Daoy (cell line): ENCODE measurements at places on chromosomes 7 and 10.

DNA sequence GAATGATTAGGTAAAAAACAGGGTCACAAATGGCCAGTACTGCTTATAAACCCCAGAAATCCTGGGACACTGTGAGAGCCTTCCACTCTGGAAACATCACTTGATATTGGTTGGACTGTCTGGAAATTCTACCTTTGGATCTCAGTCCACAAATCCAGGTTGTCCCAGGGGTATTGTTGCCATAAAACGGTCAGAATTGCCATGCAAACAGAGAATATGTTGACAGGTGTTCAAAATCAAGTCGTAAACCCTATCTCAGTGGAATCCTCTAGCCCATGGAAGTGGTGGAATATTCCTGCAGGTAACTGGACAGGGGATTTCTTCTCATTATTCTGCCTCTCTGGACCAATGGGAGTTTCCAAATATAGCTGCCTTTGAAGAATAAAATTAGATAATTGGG lies 31.2 kb upstream of the KCTD7 start:
- DNase-seq, result no peak

GRCh38 chr10:127907411-127908105 lies 655 bp downstream of the PTPRE start:
- DNase-seq, result peak; percentile 44

DNA sequence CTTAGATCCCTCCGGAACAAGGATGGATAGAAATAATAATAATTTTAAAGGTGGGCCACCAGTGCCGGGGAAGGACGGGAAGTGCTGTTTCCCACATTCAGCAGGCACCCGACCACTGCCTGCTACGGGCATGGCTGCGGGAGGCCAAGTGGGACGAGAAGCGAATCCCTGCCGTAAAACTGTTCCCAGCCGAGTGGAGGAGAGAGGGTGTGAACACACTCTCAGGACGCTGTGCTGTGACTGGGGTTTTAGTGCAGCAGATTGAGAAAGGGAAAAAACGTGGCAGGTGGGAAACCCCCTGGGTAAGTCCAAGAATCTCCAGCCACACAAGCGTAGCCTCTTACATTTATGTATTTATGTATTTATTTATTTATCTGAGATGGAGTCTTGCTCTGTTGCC lies 158.8 kb downstream of the DNAJB6 start:
- DNase-seq, result no peak

- DNase-seq, result no peak
Observed at GRCh38 chr10:123878666-123879303, 12.8 kb downstream of the CPXM2 start.

GRCh38 chr10:13823709-13824405 lies 237.1 kb downstream of the PRPF18 start:
- no peak for DNase-seq

GRCh38 chr7:47473499-47474210 lies 108.3 kb downstream of the TNS3 start:
- peak; percentile 53 for DNase-seq

DNA sequence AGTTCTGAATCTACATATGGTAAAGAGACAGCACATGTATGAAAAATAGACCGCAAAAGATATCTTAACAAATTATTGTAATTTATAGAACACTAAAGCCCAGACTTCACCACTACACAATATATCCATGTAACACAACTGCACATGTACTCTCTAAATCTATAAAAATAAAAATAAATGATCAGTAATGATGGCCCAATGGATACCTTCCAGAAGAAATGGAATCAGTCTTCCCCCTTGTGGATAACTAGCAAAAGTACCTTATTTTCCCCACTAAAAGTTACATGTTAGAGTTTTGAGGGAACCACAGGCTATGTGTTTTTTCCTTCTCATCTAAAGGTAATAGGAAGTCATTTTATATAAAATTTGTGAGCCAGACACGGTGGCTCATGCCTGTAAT lies 25.7 kb downstream of the C7orf25 start:
- DNase-seq, result no peak

- peak; percentile 6 for DNase-seq
Observed at GRCh38 chr7:90736968-90737939, 141.1 kb downstream of the CDK14 start.

- no peak for DNase-seq
Observed at GRCh38 chr7:151141311-151141854, 26.1 kb downstream of the GBX1 start.

DNA sequence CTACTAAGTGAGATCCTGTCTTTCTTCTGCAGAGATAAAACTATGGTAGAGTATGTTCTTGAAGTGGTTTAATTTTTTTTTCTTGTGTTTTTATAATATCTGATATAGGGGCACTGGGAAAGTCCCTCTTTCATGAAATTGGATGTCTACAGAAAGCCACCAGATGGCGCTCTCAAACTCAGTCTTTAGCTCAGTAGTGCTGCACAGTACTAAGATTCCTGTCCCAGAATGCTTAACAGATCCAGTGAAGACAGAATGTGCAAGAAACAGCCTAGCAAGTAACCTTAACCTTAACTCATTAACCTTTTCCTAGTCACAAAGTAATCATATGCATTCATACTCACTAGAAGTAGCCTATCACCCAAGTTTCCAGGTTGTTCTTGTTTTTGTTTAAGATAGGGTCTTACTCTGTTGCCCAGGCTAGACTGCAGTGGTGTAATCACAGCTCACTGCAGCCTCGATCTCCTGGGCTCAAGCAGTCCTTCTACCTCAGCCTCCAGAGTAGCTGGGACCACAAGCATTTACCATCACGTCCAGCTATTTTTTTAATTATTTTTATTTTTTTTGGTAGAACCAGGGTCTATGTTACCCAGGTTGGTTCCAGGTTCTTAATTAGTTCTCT lies 56.7 kb downstream of the IDE start:
- DNase-seq, result peak; percentile 48

DNA sequence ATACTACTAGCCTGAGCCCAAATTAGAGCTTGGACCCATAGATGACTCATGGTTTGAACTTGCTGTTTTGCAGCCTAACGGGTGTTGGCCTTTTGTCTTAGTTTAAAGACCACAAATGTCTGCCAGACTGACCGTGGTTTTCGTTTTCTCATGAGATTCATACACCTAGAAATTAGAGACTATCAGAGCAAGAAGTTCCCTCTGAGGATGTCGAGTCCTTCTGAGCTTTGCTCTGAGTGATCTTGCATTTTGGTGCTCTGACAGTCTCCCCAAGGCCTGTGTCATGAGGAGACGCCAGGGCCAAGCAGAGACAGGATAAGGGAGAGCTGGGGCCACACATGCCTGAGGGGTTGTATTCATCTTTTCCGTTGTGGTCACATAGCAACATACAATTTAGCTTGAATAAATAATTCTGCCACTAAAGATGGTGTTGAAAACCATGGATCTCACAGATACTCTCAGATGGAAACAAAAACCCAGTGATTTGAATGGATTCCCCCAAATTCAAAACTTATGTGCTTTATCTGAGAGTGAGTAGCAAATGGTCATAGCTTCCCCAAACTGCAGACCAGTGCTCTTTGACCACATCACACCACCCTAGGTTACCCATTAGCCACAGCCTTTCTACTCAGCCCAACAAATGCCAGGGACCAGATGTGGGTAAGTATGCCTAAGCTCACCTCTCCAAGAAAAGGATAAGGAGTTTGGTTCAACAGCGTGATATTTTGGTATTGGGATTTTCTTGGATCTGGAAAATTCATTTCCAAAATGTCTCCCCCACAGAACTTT lies 762.0 kb upstream of the IGFBP3 start:
- DNase-seq, result peak; percentile 96

DNA sequence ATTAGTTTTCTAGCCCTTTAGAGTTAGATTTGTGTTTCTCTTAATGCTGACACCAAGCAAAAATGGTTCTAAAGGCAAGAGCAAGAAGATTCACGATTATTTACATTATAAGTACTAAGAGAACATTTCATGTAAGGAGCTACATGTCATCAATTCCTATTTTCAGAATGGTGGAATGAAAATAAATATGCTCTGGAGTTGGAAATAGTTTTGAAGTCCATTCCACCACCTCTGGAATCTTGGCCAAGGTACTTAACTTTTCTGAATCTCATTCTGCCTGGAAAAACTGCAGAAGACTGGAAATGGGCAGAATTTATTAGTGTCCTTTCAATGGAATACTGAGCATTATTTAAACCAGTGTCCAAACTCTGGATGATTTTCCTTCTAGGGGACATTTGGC lies 125.1 kb upstream of the RAB11FIP2 start:
- DNase-seq, result no peak

GRCh38 chr10:133140417-133141143 lies 19.4 kb upstream of the KNDC1 start:
- no peak for DNase-seq

GRCh38 chr10:102783568-102783967 lies 39.8 kb downstream of the WBP1L start:
- no peak for DNase-seq

- DNase-seq, result no peak
Observed at GRCh38 chr10:122855745-122856144, 10.1 kb upstream of the CUZD1 start.

DNA sequence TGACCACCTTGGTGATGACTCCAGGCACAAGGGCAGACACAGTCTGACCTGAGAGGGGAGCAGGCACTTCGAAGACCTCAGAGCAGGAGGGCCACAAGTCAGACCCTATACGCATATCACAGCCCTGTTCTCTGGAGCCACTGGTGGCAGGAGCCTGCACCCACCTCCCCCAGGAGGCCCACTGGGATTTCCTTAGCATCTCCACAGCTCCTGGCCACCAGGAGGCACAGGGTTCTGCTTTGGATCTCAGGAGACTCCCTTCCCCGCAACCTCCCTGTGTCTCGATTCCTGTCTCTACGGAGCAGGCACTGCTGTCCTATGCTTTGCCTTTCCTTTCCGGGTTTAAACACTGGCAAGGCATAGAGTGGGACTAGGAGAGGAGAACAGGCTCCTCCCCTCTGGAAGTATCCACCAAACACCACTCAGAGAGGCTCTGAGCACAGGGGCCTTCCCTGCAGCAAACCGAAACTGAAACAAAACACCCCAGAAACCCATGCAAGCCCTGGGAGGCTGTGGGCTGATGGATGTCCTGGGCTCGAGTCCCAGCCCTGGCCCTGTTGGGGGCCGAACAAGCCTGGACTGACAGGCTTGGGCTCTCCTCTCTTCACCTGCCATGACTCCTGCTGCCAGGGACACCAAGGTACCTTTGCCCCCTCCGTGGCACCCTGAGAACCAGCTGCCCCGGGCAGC lies 166.3 kb downstream of the NEURL1 start:
- DNase-seq, result peak; percentile 90

DNA sequence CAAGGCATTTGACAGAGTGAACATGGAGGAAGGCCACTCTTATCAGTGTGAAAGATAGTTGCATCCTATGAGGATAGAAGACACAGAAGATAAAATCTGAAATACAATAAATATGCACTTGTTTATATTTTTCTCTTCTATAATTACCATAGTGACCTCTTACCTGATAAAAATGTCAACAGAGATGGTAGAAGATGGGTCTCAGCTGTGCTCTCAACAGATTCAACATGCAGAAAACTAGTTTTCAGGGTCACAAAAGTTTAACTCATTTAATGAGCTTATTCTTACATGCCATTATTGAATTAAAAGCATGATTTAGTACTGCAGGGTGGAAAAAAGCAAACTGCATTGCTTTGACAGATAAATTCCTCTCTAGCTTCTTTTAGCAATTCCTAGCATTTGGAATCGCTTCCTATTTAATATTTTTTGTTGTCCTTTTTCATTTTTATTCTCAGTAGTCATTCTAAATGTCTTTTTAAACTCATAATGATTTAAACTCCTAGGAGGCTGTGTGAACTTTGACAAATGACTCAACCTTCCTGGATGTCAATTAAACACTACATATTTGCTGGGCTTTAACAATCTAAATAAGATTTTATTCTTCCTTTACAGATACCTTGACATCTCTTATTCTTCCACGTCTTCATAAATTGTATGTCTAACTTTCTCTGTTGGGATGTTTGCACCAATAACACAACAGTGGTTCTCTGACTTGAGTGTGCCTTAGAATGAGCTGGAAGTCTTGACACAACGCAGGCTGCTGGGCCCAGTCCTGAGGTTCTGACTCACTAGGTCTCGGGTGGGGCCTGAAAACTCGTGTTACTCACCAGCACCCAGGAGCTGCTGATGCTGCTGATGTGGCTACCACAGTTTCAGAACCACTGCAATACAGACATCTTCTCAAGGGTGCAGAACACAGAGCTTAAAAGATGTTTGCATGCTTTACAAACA lies 565.5 kb upstream of the IGFBP3 start:
- DNase-seq, result peak; percentile 90

DNA sequence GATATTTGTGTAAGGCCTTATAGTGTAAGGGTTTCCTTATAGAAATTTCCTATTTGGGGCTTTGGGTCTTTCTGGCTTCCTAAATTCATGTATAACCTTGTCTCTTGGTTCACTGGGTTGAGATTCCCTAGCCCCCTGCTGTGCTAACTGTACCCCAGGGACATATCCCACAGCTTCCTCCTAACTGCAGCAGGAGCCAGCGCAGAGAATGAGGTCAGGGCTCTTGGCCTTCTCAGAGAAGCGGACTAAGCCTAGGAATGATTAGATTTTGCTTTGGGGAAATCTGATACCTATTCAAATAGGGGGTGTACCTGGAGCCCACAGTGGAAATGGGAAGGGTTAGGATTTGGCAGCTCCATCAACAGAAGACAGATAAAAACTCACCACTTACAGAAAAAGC lies 138.1 kb upstream of the EFCAB10 start:
- DNase-seq, result peak; percentile 23

- DNase-seq, result no peak
Observed at GRCh38 chr10:13873196-13873595, 286.4 kb downstream of the PRPF18 start.

GRCh38 chr10:114845978-114846693 lies 24.6 kb downstream of the FHIP2A start:
- DNase-seq, result no peak

DNA sequence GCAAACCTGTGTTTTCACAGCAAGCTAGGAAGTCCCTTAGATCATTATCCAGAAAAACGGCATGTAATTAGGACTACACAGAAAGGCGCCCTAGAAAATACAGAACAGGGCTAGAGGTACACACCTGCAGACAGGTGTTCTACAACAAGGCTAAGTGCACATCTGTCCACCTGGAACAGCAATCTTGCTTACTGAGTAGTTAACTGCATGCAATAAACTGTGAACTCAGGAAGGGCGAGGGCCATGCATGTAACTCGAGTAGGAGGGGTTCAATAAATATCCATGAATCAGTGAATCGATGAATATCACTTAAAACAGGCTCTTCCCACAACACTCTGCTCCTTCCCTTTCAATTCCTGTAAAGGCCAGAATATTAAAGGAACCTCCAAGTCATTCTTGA lies 22.0 kb downstream of the FAM171A1 start:
- no peak for DNase-seq

GRCh38 chr10:99730026-99730425 lies 1.9 kb downstream of the COX15 start:
- DNase-seq, result no peak

DNA sequence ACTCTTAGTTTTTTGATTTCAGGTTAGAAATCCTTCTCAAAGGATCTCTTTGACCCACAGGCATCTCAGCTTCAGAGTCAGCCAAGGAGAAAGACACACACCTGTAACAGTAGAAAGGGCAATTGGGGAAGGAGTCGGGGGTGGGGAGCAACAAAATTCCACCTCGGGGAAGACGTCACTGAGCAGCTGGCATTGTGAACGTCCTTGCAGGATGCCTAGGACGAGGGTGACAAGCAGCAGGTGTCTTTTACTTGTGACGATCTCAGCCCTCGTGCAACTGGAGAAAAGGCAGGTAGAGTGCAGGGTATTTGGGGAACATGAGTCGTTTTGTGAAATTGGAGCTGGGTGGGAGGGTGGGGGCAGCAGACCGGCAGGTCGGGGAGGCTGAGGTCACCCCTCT lies 627.0 kb downstream of the ACTR3B start:
- DNase-seq, result no peak
